ENCODE measurements at places on chromosomes 7 and 10. TPM values are rescaled to one million over a fixed set of nuclear protein-coding genes. Genes with fewer than 3 reads are reported as not detected.
A peak's percentile ranks its signal among the peaks of the same experiment; 100 is the strongest.

Gene SPDYE5
- not detected for total RNA-seq

Gene AKR1C1
- total RNA-seq: 60.3 TPM

Gene GPR85
- total RNA-seq: 2.0 TPM

Gene AQP1
- total RNA-seq: 517 TPM

Gene OR13A1
- not detected for total RNA-seq

Gene CDK14
- total RNA-seq: 37.9 TPM

Gene TRIM50
- not detected for total RNA-seq

Gene RSPH10B2
- 0.19 TPM for total RNA-seq

GRCh38 chr10:132255489-132256344 lies 52.0 kb downstream of the STK32C start:
- H3K27me3 ChIP-seq: no peaks in the 10 kb centered on the region
- no peak for DNase-seq
- no peak overlapping the region for H3K27ac ChIP-seq

DNA sequence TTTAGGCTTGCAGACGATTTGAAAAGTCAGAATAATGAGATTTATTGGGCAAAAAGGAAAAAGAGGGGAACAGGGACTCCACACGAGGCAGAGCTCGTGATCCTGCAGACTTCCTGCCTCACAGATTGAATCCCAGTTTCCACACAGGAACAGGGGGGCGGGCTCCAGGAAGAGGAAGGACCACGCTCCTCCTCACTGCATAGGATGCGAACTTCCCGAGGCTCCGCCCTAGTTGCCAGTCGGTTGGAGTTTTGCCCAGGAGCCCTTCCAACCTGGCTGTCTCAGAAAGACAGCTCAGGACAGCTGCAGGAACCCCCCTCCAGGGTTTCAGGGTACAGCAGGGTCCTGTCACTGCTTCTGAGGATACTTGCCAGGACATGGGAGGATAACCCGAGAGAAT lies 488.3 kb upstream of the ADARB2 start:
- no peak overlapping the region for H3K4me3 ChIP-seq
- H3K36me3 ChIP-seq: no peaks in the 10 kb centered on the region
- H3K27ac ChIP-seq: no peak overlapping the region
- H3K4me1 ChIP-seq: no peaks in the 10 kb centered on the region

GRCh38 chr10:17138460-17139042 lies 8.9 kb upstream of the CUBN start:
- no peak overlapping the region for H3K27ac ChIP-seq
- H3K4me1 ChIP-seq: no peaks in the 10 kb centered on the region
- no peaks in the 10 kb centered on the region for H3K36me3 ChIP-seq
- no peak for DNase-seq

DNA sequence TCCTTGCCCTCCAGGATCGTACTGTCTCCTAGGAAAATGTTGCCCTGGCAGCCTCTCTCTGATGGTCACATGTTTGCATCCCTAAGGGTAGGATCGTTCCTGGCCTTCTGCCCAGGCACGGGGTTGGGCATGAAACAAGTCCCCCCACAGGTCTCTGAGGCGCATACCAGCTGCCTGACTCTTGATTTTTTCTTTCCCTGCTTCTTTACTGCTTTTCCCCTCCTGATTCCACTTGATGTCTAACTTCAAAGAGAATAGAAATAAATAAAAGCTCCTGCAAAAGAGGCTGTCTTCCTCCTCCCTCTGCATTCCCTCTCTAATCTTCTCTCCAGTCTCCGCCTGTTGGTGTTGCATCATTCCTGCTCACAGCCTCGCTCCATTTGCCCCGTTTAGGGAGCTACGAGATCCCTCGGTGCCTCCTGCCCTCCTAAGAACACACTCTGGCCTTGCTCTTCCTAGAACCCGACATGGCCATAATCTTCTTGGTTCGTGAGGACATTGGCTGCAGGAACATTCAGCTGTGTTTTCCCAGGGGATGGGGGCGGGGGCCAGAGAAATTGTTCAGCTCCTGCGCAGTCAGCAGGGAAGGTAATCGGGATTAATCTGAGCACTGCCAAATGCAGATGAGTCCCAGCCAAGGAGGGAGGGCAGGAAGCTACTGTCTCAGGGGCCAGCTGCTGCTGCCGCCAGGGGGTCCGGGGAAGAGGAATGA lies 26.0 kb downstream of the LEP start:
- no peaks in the 10 kb centered on the region for H3K27me3 ChIP-seq
- no peaks in the 10 kb centered on the region for H3K36me3 ChIP-seq
- no peak for DNase-seq
- no peak overlapping the region for H3K27ac ChIP-seq
- H3K4me1 ChIP-seq: peaks cover 29% of the 10 kb centered on the region
- no peak overlapping the region for H3K4me3 ChIP-seq

GRCh38 chr7:108284349-108285002 lies 154.3 kb upstream of the LAMB4 start:
- DNase-seq: no peak
- no peaks in the 10 kb centered on the region for H3K4me1 ChIP-seq
- H3K36me3 ChIP-seq: no peaks in the 10 kb centered on the region
- no peak overlapping the region for H3K27ac ChIP-seq
- no peaks in the 10 kb centered on the region for H3K27me3 ChIP-seq

- H3K27me3 ChIP-seq: no peaks in the 10 kb centered on the region
- no peak overlapping the region for H3K4me3 ChIP-seq
- H3K4me1 ChIP-seq: no peaks in the 10 kb centered on the region
- no peaks in the 10 kb centered on the region for H3K36me3 ChIP-seq
- H3K27ac ChIP-seq: no peak overlapping the region
- no peak for DNase-seq
Observed at GRCh38 chr7:53350241-53350640, 314.8 kb downstream of the POM121L12 start.

DNA sequence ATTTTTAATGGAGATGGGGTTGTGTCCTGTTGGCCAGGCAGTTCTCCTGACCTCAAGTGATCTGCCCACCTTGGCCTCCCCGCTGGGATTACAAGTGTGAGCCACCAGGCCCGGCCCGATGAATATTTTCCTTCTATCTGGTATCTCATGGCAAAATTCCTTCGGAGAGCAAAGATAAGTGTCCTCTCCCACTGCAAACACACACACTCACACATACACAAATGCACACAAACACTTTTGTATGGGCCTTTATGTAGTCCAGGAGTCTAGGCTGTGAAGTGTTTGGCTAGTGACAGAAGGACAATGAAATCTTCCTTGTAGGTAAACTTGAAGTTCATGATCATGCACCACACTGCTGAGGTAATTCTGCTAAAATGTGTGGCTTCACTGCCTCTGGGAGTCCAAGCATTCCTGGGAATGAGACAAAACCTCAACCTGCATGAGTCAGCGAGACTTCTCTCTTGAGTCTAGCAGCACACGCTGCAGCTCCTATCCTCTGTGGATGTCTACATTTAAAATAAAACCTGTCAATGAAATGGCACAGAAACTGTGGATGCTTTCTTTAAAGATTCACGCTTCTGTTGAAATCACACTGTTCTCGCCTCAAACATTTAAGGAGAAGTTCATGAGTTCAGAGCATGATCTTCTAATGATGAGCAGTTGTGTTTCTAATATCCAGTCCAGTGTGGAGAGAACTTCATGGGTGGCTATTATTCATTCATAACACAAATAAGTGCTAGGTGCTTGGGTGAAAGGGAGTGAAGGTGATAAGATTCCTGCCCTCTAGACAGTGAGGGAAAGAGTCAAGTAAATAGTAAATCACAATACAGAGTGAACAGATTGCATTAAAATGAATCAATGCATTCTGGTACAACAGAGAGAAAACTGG lies 96.5 kb downstream of the NRP1 start:
- no peaks in the 10 kb centered on the region for H3K27me3 ChIP-seq
- H3K36me3 ChIP-seq: no peaks in the 10 kb centered on the region
- peaks cover 66% of the 10 kb centered on the region for H3K4me1 ChIP-seq
- no peak for DNase-seq
- no peak overlapping the region for H3K27ac ChIP-seq

DNA sequence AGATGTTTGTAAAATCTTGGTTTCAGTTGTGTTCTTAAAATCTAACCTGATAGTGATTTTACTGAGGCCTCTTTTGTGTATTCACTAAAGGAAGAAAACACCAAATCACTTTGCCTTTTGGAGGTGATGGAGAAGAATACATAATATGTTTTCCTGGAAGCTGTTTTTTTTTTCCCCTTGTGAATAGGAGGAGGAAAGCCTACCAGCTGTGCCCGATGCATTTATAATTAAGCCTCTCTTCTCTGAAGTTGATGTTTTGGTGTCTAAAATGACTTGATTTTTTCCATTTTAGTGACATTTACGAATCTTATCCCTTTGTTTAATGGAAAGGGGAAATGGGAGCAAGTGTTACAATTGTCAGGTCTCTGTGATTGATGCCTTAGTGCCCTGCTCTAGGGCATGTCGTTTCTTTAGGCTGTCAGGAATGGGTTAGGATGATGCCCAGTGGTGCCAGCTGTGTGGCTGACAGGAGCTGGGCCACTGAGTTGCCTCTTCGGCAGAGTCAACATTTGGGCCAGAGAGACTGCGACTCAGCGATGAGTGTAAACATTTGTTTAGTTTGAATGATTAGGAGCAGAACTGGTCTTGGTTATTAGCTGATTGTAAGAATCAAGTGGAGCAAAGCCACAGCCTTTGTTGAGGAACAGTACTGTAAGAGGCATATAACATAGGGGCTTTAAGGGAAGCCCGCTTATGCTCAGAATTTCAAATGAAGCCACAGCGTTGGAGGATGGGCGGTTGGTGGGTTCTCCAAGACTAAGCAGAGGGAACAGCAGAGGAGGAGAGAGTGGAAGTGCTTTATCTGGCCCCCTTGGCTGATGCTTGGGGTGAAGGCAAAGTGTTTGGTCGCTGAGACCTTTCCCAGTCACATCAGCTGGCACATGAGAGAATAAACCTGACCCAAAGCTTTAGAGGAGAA lies 81.6 kb downstream of the CDK14 start:
- no peak overlapping the region for H3K4me3 ChIP-seq
- no peaks in the 10 kb centered on the region for H3K36me3 ChIP-seq
- peak overlapping the region; percentile 34 for H3K27ac ChIP-seq
- no peaks in the 10 kb centered on the region for H3K27me3 ChIP-seq

DNA sequence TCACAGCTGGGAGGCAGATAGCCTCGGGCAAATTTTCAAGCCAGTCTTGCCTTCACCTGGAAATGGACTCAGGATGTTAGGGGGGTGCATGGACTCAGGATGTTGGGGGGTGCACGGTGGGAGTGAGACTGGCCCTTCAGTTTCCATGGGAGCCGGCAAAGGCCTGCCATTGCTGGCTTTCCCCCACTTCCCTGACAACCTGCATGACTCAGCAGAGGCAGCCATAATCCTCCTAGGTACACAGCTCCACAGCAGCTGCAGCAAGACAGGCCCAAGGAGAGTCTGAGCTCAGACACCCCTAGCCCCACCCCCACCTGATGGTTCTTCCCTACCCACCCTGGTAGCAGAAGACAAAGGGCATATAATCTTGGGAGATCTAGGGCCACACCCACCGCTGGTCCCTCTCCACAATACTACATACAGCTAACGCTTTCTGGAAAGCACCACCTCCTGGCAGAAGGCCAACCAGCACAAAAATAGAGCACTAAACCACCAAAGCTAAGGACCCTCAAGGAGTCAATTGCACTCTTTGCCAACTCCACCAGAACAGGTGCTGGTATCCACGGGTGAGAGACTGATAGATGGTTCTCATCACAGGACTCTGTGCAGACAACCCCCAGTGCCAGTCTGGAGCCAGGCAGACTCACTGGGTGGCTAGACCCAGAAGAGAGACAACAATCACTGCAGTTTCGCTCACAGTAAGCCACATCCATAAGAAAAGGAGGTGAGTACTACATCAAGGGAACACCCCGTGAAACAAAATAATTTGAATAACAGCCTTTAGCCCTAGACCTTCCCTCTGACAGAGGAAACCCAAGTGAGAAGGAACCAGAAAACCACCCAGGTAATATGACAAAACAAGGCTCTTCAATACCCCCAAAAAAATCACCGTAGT lies 18.3 kb downstream of the C7orf25 start:
- no peak overlapping the region for H3K27ac ChIP-seq
- no peak overlapping the region for H3K4me3 ChIP-seq
- DNase-seq: no peak
- no peaks in the 10 kb centered on the region for H3K27me3 ChIP-seq
- no peaks in the 10 kb centered on the region for H3K4me1 ChIP-seq
- H3K36me3 ChIP-seq: no peaks in the 10 kb centered on the region

- no peaks in the 10 kb centered on the region for H3K27me3 ChIP-seq
- no peak overlapping the region for H3K27ac ChIP-seq
- no peaks in the 10 kb centered on the region for H3K36me3 ChIP-seq
- no peak for DNase-seq
- no peak overlapping the region for H3K4me3 ChIP-seq
- H3K4me1 ChIP-seq: no peaks in the 10 kb centered on the region
Observed at GRCh38 chr10:85916286-85916685, 450.3 kb downstream of the GRID1 start.

GRCh38 chr10:17766731-17767130 lies 14.7 kb downstream of the TMEM236 start:
- H3K4me1 ChIP-seq: no peaks in the 10 kb centered on the region
- no peak overlapping the region for H3K4me3 ChIP-seq
- H3K27me3 ChIP-seq: no peaks in the 10 kb centered on the region
- DNase-seq: no peak

GRCh38 chr7:31782411-31782991 lies 95.5 kb downstream of the PPP1R17 start:
- no peak overlapping the region for H3K4me3 ChIP-seq
- H3K27ac ChIP-seq: no peak overlapping the region
- no peaks in the 10 kb centered on the region for H3K4me1 ChIP-seq
- H3K36me3 ChIP-seq: no peaks in the 10 kb centered on the region
- no peak for DNase-seq
- H3K27me3 ChIP-seq: no peaks in the 10 kb centered on the region

DNA sequence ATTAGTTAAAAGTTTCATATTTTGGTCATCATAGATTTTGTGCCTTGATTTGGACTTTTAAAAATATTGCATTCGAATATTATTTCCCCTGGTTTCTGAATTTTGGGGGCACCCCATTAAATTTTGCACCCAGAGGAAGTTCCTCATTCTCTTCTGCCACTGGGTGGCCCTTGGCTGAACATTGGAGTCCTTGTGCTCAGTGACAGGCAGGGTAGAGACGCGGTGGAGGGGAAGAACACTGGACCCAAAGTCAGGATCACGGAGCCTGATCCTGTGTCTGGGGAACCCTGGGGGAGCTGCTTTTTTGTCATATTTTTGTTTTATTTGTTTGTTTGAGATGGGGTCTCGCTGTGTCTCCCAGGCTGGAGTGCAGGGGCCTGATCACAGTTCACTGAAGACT lies 74.7 kb downstream of the MKI67 start:
- H3K27ac ChIP-seq: no peak overlapping the region
- no peak overlapping the region for H3K4me3 ChIP-seq
- no peaks in the 10 kb centered on the region for H3K27me3 ChIP-seq
- DNase-seq: no peak

- no peak overlapping the region for H3K4me3 ChIP-seq
- no peak for DNase-seq
- H3K27ac ChIP-seq: no peak overlapping the region
- H3K27me3 ChIP-seq: no peaks in the 10 kb centered on the region
Observed at GRCh38 chr7:121761399-121761798, 111.6 kb upstream of the PTPRZ1 start.

DNA sequence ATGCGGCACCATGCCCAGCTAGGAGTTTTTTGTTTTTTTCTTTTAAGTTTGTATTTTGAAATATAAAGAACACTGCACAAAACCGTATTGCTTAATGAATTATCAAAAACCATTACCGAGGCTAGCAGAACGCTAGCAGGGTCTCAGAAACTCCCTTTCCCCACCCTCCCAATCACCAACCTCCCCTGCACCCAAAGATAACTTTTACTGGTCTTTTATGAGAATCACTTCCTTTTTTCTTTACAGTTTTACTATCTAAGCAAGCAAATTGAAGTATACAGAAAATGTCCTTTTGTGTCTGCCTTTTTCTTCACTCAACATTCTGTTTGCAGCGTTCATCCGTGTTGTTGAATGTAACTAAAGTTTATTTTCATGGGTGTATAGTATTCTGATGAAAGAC lies 13.4 kb downstream of the HIP1 start:
- H3K36me3 ChIP-seq: no peaks in the 10 kb centered on the region
- no peak overlapping the region for H3K27ac ChIP-seq
- H3K27me3 ChIP-seq: no peaks in the 10 kb centered on the region
- H3K4me1 ChIP-seq: no peaks in the 10 kb centered on the region
- no peak overlapping the region for H3K4me3 ChIP-seq
- DNase-seq: no peak

Data from right atrium auricular region (tissue), 2 donors.